ENCODE measurements at places on chromosomes 2 and 18.
A peak's percentile ranks its signal among the peaks of the same experiment; 100 is the strongest.

GRCh38 chr2:150612957-150613710 lies 125.7 kb upstream of the RND3 start:
- no peak for DNase-seq

- no peak for DNase-seq
Measured at GRCh38 chr2:55231546-55232083, 478 bp downstream of the CLHC1 start.

- DNase-seq: no peak
Measured at GRCh38 chr2:239225371-239225851, 175.4 kb downstream of the HDAC4 start.

DNA sequence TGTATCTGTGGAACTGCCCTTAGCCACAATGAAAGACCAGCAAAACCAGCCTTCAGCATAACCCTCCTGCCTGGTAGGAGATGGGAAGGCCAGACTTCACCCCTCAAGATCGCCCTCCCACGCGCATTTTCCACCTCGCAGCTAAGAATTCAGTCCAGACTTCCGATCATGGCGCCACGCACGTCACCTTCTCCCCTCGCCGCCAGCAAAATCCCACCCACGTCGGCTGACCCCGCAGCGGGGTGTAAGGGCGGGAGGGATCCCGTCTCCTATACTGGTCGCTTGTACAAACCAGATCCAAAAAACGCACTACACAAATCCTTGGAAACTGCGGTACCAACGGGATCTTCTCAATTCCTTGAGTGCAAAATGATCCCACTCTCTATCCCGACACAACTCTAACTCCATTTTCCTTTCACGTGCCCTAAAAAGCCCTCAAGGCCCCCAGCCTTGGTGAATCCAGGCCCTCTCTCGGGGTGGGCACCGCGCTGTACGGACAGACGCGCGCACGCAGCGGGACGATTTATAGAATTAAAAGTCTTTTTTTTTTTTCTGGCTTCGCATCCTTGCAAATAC lies 1.0 kb upstream of the BMPR2 start:
- peak; percentile 74 for DNase-seq

DNA sequence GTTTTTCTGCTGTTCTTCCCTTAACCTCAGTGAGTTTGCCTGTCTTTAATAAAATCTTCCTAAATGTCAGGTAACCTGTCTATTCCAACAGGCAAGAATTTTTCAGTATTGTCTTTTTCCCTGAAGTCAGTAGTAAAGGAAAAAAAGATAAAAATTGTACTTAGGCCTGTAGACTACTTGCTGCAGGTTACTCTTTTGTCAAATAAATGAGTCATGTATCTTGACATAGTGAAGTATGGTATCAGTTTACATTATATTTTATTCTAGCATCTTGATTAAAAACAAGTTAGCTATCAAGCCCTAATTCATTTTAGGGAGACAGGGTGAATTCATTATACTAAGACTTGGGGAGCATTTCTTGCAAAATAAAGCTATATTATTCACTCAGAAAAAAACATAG lies 59.8 kb downstream of the ITGA4 start:
- no peak for DNase-seq

DNA sequence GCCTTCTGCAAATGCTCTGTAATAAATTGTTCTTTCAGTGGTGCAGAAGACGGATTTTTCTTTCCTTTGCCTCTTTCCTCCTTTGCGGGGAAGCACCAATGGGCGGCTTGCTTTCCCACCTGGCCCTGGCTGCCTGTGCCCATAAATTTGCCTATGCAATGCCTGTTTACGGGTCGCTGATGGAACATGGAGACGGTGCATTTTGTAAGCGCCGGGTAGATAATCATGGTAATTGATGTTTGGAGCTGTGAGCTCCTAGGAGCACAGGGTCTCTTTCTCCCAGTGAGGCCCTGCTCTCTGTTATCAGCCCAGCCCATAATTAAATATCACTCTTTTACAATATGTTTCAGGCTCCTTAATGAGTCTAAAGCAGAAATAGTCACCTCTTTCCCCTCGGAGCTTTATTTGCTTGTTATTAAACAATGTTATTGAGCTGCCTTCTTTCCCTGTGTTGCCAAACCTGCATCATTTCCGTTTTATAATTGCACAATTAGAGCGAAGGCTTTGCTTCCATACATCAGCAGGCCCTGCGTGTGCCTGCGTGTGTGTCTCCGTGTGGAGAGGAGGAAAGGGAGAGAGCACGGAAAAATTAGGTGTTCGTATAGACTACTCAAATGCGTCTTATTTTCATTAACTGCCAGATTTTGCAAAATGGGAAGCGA lies 437.4 kb upstream of the POU3F3 start:
- no peak for DNase-seq

DNA sequence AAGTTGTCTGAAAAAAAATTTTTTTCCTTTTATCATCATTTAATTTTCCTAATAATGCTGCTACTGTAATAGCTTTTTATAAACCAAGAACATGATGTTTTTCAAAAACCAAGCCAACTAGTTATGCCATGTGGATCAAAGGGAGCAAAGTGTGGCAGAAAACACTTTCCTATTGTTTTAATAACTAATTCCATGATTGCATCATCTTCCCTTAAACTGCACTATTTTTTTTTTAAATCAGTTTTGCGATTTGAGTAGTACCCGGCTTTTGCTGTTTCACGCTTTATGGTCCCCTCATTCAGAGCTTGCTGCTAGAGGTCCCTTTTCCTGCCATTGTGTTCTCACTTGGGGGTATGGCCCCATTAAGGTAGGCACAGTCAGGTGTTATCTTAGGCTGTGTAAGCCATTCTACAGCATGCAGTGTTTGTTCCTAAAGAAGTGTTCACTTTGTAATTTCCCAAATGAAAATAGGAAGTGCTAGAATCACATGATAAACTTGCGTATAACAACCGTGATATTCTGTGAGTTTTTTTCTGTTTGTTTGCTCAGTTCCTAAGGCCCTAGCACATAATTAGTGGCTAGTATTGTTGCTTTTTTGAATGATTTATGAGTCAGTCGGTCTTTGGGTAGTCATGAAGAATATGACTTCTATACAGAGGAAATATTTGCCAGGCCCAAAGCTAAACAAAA lies 225.8 kb downstream of the PTGR3 start:
- no peak for DNase-seq

DNA sequence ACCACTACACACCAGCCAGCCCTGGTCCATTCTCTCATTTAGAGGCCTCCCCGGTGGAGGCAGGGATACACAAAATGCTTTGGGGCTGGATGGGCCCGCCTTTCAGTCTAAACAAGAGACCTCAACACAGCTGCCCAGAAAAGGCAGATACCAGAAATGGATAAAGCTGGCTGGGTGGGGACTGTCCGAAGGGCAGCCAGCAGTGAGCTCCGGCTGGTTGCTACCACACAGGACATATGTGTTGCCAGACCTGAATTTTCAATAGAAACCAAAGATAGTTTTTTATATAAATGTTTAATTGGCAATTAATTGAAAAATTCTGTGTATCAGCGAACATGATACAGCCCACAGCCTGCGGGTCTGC lies 1.4 kb downstream of the GPBAR1 start:
- no peak for DNase-seq

GRCh38 chr2:223797037-223797436 lies 40.3 kb downstream of the AP1S3 start:
- DNase-seq: no peak

GRCh38 chr2:155574941-155575340 lies 757.6 kb downstream of the NR4A2 start:
- DNase-seq: no peak

DNA sequence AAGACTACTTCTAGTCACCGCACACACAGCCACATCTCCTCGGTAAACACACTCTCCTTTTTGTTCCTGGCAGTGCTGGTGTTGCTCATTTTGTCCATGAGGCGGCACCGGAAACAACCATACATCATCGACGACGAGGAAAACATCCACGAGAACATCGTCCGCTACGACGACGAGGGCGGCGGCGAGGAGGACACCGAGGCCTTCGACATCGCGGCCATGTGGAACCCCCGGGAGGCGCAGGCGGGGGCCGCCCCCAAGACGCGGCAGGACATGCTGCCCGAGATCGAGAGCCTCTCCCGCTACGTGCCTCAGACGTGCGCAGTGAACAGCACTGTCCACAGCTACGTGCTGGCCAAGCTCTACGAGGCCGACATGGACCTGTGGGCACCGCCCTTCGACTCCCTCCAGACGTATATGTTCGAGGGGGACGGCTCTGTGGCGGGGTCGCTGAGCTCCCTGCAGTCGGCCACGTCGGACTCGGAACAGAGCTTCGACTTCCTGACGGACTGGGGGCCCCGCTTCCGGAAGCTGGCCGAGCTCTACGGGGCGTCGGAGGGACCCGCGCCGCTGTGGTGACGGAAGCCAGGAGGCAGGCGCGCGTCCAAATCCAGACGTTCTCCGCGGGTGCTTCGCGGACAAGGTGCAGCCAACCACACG lies 221.0 kb downstream of the CDH20 start:
- DNase-seq: peak; percentile 15

- DNase-seq: no peak
Measured at GRCh38 chr18:46346213-46346612, 242.0 kb downstream of the HAUS1 start.
